ENCODE measurements at places on chromosomes 3 and 15. TPM values are rescaled to one million over a fixed set of nuclear protein-coding genes. Genes with fewer than 3 reads are reported as not detected.

The UBAP1L gene
- 22.0 TPM for total RNA-seq

The LRRC31 gene
- not detected for total RNA-seq

The STARD9 gene
- 40.4 TPM for total RNA-seq

The IGSF10 gene
- 36.2 TPM for total RNA-seq

The NLGN1 gene
- total RNA-seq = 74.2 TPM

The SOX14 gene
- total RNA-seq = not detected

The ARNT2 gene
- 44.4 TPM for total RNA-seq

The ZBTB20 gene
- total RNA-seq = 95.2 TPM

Data from camera-type eye (tissue), 1 donor.